DMS 273 treated with DMSO at 0.1 percent for 48 hours (cell line): ENCODE measurements at places on chromosomes 12 and 14.

- no peak for DNase-seq
Observed at GRCh38 chr12:27319848-27320247, 12.8 kb upstream of the BMAL2 start.

DNA sequence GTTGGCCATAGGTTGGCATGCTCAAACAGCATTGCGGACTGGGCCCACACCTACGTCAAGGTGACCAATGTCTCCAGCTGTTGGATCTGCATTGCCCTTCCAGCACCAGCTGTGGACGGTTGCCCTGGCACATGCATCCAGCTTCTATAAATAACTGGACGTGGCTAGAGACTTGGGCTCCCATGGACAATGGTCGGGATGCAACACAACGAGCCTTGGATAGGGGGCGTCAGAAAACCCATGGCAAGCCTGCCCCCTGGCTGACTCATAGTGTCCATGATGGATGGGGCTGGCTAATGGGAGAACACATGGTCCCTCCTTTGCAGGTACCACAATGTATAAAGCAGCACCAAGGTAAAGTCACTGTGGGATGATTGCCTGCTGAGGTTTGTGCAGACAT, 331.6 kb upstream of the FAR2 start:
- no peak for DNase-seq

DNA sequence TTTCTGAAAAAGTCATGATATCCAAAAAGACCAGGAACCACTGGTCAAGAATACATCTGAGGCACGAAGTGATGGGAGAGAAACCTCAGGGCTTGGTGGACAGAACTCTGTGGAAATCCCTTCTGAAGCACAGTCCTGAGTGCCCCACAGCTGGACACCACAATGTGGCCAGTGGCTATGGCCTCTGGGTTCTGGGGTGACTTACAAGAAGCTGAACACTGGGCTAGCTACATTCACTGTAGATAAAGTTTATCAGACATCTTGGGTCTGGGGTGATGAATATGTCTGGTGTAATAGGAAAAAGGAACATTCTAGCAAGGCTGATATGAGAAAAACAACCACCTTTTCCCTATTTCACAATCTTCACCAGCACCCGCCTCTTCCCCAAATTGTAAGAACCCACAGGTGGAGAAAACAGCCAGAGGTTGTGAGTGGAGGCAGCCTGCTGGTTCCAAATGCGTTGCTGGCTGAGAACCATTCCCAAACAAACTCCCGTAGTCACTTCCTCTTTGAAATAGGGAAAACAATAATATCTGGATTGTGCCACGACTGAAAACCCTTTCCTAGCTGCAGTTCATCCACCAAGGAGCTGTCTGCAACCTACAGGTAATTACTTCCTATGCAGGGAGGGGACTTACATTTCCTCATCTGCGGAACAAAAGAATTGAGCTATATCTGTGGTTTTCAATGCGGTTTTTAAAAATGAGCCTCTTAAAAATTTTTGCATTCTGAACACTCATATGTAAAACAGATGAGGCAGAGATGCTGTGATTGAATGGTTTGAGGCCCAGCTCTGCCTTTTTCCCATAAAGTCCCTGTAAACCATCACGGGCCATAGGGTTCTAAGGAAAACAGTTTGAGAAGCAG, 193.6 kb downstream of the SLC41A2 start:
- no peak for DNase-seq

DNA sequence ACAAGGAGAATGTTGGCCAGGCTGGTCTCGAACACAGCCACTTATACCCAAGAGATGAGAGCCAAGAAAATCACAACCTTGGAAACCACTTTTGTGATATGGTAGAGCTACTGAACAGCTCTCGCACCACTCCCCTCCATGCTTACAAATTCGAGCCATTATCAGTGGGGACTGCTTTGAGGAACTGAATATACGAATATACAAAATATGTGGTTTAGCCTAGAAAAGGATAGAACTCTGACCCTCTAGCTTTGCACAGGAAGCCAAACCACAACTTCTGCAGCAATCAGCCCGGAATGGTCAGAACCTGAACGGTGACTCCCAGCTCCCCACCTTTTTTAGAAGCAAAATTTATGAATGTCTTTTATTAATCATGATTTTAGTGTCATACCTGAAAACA, 129.8 kb upstream of the TMEM132C start:
- DNase-seq, result no peak

GRCh38 chr12:13304924-13305323, 108.4 kb downstream of the EMP1 start:
- DNase-seq, result no peak

DNA sequence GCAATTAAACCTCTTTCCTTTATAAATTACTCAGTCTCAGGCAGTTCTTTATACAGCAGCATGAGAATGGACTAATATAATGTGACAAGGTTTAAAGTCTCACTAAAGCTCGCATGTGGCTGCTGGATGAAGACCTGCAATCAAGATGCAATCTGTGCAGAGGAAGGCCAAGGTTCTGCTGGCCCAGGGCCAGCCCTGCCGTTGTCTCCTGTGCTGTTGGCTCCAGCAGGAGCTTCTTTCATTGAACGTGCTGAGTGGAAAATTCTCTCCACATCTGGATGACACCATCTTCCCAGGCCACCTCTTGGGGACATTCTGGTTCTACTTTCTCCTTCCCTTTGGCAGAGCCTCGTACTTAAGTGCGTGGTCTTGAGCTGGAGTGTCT, 742.2 kb downstream of the VRK1 start:
- no peak for DNase-seq

DNA sequence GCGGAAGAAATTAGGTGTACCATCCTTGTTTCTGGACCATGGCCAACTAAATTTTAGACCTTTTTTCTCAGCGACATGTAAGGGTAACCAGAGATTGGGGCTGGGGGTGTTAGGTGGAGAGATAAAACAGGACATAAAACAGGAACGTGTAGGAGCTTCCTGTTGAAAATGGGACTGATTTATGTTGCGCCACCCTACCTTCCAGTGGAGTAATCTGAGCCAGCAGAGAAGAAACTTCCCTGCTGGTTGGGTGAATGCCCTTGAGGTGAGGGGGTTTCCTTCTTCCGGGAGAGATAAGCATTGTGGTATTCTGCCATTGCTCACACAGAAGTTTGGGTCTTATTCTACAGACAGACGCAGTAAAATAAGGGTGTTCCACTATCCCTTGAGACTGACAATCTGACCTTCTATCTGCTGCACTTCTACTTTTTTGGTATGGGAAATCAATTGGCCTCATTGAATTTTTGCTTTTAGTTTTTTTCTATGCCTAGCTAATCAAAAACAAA, 417.6 kb downstream of the PCNX1 start:
- no peak for DNase-seq

GRCh38 chr12:89085421-89085820, 266.9 kb downstream of the DUSP6 start:
- DNase-seq, result no peak

GRCh38 chr12:15600223-15600935, 188.8 kb downstream of the EPS8 start:
- DNase-seq, result no peak
